ENCODE measurements at places on chromosomes 7 and 10.

DNA sequence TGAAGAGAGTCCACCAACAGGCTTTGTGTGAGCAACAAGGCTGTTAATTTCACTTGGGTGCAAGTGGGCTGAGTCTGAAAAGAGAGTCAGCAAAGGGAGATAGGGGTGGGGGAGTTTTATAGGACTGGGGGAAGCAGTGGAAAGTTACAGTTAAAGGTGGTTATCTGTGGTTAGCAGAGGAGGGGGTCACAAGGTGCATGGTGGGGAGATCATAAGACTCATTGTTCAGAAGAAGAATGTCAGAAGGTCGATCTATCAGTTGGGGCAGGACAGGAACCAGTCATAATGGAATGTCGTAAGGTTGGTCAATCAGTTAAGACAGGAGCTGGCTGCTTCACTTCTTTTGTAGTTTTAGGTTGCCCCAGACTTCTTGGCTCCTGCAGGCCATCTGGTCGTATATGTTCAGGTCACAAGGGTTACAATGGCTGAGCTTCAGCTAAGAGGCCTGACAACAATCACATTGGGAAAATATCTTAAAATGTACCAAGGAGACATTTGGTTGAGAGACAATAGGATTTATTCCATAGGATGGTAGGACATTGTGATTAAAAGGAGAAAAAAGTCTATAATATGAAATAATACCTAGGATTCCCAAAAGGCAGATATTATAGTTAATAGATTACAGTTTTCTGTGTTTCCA is 356.4 kb downstream of the ANKRD7 start:
- DNase-seq = no peak

DNA sequence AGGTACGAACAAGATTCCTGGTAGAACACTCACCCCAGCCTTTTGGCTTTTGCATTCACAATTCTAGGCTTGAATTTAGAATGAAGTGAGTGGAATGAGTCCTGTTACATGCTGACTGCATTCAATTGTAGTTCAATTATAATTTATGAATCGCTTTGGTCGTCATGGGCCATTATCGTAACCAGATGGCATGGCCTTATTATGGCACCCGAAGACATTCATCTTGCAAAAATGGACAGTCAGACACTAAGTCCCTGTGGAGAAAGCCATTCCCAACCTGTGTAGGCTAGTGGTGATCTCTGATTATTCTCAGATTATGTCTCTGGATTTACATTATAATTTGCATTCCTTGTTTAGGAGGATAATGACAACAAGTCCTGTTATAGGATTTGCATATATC is 292.4 kb upstream of the NPSR1 start:
- DNase-seq = no peak

GRCh38 chr7:129792721-129793120 is 160.0 kb downstream of the UBE2H start:
- no peak for DNase-seq

GRCh38 chr10:13700473-13701144 is 113.8 kb downstream of the PRPF18 start:
- DNase-seq = no peak

DNA sequence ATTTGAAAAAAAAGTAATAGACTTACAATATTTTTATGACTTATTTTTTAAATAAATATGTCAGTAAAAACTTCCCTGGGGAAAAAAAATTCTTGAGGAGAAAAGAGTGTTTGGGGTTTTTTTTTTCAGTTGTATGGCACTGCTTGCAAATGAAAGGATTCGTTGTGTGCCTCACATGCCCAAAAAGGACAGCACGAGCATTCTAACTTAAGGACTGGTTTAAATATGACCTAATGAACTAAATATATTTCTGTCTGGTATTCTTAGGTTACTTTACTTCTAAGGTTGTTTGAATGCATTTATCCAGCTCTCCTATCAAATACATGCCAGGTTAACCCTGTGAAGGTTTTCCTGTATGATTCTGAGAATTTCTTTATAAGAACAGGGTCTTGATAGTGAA is 988 bp upstream of the CD36 start:
- DNase-seq = no peak

- peak; percentile 49 for DNase-seq
Observed at GRCh38 chr7:32881074-32881982, 10.2 kb downstream of the KBTBD2 start.

All from fibroblast of skin of abdomen (primary cell).